ENCODE measurements at places on chromosomes 12 and 14.

DNA sequence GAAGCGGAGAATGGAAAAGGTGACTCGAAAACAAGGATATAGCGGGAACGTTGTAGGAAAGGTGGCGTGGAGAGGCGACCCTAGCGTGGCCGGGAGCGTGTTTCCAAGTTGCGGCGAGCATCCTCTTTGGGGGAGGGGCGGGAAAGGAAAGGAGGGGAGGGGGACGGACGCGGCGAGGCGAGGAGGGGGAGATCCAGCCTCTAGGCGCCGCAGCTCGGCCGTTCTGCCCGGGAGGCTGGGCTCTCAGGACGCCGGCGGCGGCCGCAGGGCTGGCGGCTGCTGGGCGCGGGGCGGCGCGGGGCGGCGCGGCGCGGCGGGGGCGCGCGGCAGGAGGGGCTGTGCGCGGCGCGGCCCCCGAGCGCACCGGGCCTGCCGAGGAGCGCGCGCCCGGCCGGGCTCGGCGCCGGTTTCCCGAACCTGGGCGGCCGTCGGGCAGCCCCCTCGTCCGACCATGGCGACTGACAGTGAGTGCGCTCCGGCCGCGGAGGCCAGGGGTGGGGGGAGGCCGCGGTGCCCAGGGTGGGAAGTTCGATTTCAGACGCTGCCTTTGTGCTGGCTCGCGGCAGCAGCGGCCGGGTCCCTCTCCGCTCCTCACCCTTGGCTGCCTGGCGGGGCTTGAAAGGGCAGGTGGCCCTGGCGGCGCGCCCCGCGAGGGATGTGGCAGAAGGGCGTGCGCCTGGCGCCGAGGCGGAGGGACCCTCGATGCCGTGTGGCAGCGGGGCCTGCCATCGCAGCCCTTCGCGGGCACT, 50.3 kb downstream of the SNAPC1 start:
- DNase-seq = no peak

- DNase-seq = no peak
These were observed 89.4 kb downstream of the ITPK1 start for GRCh38 chr14:93026339-93026738.

DNA sequence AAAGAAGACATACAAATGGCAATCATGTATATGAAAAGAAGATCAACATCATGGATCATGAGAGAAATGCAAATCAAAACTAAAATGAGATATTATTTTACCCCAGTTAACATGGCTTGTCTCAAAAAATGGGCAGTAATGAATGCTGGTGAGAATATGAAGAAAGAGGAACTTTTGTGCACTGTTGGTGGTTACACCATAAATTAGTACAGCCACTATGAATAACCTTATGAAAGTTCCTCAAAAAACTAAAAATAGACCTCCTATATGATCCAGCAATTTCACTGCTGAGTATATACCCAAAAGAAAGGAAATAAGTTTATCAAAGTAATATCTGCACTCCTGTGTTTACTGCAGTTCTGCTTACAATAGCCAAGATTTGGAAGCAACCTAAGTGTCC, 151.7 kb downstream of the PDZRN4 start:
- no peak for DNase-seq

GRCh38 chr14:22997676-22998323, 12.1 kb downstream of the C14orf93 start:
- DNase-seq = no peak

DNA sequence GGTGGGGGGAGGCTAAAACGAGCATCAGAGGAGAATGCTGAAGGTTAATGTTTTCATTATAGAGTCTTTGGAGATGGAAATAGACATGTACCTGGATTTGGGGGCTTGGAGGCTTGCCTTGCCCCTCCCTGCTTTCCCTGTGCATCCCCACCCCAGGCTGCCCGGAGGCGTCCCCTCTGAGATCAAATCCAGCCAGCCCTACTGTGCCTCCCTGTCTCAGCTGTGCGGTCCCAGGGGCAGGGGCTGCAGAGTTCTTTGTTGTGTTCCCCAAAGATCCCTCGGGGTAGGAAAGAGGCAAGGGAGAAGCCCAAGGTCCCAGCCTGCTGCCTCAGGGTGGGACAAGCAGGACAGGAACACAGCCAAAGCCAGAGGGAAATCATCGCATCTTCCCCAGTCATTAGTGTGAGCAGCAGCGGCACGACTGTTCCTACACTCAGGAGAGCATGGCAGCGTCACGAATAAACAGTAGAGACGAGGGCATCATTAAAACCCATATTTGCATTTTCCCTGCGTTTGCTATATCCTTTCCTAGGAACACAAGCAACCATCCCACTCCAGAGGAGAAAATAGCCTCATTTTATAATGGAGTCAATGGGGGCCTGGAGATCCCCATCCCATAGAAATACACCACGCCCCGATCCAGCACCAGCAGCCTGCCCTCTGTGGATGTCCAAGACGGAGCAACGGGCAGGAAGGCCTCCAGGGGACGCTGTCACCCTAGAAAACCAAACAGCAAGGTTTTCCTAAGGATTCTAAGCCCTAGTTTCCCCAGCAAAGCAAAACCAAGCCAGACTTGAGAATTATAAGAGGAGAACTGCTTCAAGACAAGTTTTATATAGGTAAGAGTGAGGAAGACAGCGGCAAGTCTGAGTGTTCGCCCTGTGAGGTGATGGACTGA, 32.4 kb downstream of the ANO2 start:
- DNase-seq = no peak
